ENCODE measurements at places on chromosomes 2 and 18.

GRCh38 chr2:8625399-8626300 is 56.2 kb upstream of the ID2 start:
- no peak for DNase-seq

DNA sequence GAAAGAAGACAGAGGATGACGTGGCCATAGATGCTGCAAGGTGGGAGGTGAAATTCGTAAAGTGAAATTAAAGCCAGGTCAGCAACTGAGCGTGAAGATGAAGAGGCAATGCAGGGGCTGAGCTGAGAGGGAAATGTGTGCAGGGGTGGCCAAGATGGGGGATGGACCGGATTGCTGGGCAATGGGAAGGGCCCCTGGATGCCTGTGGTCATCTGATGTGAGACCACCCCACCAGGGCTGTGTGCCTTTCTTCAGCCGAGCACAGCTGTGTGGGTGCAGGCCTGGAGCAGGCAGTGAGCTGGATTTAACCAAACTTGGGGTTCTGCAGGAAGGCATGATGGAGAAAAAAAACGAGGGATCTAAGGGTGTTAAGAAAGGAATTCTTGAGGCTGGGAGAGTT is 80.4 kb downstream of the ZCCHC2 start:
- DNase-seq = no peak

DNA sequence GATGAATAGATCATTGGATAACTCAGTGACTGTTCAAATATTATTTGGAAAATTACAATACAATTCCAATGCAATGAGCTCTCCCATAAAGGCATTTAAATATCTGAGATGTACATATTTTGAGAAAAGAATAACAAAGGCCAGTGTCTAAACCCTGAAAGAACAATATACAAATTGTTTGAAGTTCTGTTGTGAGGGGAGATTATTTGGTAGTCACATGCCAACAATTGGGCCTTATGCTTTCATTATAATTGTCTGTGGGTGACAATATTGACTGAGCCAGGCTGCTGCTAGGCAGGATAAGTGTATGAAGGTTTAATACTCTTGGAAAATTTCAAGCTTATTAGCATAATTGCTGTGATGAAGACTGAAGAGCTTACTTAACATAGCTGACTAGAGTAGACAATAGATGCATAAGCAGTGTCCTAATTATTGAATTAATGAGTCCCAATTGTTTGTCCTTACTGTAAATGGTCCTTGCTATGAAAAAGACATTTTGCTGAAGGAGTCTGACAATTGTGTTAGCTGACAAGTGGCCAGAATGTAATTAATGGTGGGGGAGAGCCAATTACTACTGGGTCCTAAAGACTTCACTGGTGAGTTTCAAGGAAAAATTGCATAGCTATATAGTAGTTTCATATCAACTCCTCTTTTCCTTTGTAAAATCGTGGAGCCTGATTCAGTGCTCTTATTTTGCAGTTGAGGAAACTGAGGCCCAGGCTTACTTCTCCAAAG is 5.0 kb upstream of the SMAD2 start:
- no peak for DNase-seq

- DNase-seq = peak; percentile 25
Observed at GRCh38 chr18:43587538-43588153, 310.4 kb upstream of the SYT4 start.

- DNase-seq = no peak
Observed at GRCh38 chr2:439077-439476, 151.2 kb upstream of the ALKAL2 start.

DNA sequence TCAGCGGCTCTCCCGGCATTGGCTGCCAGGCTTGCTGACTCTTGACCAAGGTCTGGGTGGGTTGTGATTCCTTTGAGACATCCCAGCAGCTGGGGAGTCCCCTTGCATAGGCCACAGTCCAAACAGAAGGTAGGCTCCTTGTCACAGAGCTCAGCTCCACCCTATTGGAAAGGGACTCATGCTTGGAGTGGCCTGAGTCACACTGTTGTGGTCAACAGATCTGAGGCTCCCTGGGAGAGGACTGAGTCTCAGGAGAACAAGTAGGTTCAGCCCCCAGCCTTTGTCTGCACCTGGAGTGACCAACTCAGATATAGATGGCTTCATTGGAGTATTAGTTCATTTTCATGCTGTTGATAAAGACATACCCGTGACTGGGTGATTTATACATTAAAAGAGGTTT is 32.1 kb upstream of the SH3BP4 start:
- DNase-seq = no peak

DNA sequence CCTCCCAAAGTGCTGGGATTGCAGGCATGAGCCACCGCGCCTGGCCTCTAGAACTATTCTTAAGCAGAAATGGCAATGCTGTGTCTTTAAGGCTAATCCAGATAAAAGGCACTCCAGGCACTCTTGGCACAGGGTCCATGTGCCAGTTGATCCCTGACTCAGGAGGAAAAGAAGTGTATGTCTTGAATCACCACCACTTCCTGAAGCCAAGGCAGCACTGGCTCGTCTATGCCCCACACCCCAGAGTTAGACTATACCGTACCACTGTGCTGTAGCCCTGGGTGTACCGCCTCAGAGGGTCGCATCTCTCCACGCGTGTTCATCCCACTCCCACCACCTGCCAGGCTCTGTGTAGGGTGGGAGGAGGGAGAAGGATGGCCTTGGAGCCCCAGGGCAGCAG is 9.0 kb downstream of the TNFRSF11A start:
- no peak for DNase-seq

- peak; percentile 45 for DNase-seq
Observed at GRCh38 chr2:74867841-74868658, 34.1 kb downstream of the HK2 start.

- no peak for DNase-seq
Observed at GRCh38 chr2:74944987-74945787, 13.3 kb upstream of the POLE4 start.

DNA sequence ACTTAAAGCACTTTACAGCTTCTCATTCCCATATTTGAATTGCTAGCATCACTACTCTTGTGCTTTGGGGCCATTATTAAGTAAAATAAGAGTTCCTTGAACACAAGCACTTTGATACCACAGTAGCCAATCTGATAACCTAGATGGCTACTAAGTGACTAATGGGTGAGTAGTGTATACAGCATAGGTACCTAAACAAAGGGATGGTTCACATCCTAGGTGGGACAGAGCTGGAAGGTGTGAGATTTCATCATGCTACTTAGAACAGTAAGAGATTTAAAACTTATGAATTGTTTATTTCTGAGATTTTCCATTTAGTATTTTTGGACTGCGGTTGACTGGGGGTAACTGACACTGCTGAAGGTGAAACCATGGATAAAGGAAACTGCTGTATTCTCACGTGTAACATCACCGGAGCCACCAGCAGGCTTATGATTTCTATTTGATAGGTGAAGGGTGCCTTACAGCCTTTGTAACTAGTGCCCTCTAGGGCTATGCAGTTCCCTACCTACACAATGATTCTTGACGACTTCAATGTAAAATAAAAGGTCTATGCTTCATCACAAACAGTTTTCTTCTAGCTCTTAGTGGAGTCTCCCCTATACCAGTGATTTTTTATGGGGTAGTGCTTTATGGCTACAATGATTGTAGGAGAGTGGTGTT is 22.1 kb upstream of the CRIM1 start:
- DNase-seq = no peak
